Stimulated activated CD8-positive, alpha-beta memory T cell treated with anti-CD3 and anti-CD28 coated beads, Interleukin-4, amount 100 ng/mL, for 4 hours (primary cell): ENCODE measurements at places on chromosomes 1 and 21.

- no peak for DNase-seq
Observed at GRCh38 chr1:242554577-242554976, 30.1 kb upstream of the PLD5 start.

DNA sequence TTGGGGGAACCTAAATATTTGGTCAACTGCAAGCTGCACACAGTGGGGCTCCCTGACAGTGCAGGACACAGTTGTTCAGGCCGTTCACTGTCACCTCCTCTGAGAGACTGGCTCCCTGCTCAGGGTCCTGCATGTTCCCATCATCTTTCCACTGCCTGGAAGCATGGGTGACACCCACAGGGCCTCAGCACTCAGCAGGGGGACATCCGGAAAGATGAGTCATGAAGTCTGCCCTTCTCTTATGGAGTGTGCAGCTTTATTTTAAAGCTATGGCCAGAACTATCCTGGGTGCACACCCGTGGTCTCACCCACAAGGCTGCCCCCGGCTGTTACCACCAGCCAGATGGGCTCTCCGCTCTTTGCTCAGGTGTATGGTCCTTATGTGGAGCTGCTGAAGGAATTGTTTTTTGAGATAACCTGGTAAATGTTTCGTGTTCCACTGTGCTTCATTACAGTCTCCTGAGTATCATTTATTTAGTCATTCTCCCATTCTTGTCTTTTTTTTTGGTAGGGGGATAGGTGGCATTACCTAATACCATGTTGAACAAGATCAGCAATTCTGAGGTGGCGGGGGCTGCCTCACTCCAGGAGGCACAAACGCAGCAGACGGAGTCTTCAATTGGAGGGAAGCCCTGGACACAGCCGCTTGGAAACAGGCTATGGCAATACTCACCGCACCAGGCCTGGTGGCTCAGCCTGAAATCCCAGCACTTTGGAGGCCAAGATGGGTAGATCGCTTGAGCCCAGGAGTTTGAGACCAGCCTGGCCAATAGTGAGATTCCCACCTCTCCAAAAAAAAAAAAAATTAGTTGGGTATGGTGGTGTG, 14.3 kb downstream of the TRIM11 start:
- no peak for DNase-seq

- no peak for DNase-seq
Observed at GRCh38 chr1:83791821-83792437, 207.0 kb downstream of the TTLL7 start.

DNA sequence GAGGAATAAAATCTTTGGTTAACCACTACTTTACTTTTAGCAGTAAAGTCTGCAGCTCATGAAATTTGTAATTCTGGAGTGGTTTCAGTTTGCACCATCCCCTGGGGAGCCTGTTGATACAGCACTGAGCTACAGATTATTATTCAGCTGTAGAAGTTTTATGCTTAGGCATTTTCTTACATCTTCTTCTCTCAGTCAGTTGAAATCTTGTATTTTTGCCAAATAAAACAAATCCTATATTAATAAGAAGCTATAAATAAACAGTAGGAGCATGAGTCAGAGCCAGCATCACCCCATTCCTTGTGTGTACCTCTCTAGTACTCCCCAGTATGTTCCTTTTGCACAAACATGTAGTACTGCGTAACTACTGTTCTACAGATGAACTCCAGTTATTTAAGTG, 118.9 kb downstream of the ATF6 start:
- DNase-seq = no peak

GRCh38 chr1:33460144-33460543, 12.3 kb upstream of the ZSCAN20 start:
- DNase-seq = no peak

DNA sequence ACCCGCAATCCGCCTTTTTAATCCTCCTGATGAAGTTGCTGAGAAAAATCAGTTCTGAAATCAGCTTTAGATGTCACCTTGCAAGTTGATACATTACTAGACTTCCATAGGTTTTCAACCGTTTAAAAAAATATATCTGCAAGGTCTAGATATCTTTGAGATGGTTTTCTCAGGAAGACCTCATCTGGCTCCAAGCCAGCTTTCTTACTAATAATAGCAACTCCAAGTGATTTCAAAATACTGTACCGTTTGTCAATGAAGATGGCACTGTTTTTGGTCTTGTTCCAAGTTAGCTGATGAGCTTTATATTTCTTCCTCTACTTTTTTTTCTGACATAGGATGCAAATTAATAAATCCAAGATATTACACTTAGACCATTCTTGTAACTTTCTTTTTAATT, 40.3 kb downstream of the LRRC8C start:
- no peak for DNase-seq
